Activated T-helper 2 cell treated with anti-CD3 and anti-CD28 coated beads, Interferon-gamma antibody, Interleukin-2, Interleukin-4, amounts not matched to agents 10 μg/mL and 5 μg/mL and 100 μg/mL, durations not matched to agents 14 hours and 24 hours and 36 hours (primary cell): ENCODE measurements at places on chromosomes 4 and X. TPM values are rescaled to one million over a fixed set of nuclear protein-coding genes. Genes with fewer than 3 reads are reported as not detected.

SRD5A3 gene
- total RNA-seq = 32.4 and 33.5 TPM in 2 replicates

FSTL5 gene
- not detected in 2 replicates for total RNA-seq

SLITRK4 gene
- total RNA-seq = not detected in 2 replicates

WDR19 gene
- 8.9 and 10.5 TPM in 2 replicates for total RNA-seq

MAGEB2 gene
- not detected in 2 replicates for total RNA-seq

AADAT gene
- total RNA-seq = not detected in 2 replicates

ITGB1BP2 gene
- total RNA-seq = 6.1 and 6.5 TPM in 2 replicates

HSFX2 gene
- total RNA-seq = 0.23 TPM in 1 of 2 replicates, not detected in the other

TCEAL5 gene
- not detected in 2 replicates for total RNA-seq
